Stimulated activated naive B cell treated with anti-CD40 and anti-IgM and Interleukin-4, amounts not matched to agents 10 μg/mL and 1 μg/mL and 100 μg/mL, for 72 hours (primary cell): ENCODE measurements at places on chromosomes 1 and 21.

DNA sequence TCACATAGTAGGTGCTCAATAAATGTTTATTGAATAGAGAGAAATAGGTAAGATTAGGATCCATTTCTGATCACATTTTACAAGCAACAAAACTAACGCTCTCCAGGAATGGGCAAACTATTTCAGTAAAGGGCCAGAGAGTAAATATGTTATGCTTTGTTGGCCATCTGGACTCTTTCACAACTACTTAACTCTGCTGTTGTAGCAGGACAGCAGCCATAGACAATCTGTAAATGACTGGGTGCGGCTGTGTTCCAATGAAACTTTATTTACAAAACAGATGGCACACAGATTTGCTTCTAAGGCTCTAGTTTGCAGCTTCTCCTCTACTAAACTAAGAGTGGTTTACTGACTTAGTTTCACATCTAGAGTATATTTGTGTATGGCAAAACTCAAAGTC lies 83.0 kb upstream of the BACH1 start:
- no peak for DNase-seq

- no peak for DNase-seq
Observed at GRCh38 chr1:167474191-167474641, 44.1 kb downstream of the CD247 start.

DNA sequence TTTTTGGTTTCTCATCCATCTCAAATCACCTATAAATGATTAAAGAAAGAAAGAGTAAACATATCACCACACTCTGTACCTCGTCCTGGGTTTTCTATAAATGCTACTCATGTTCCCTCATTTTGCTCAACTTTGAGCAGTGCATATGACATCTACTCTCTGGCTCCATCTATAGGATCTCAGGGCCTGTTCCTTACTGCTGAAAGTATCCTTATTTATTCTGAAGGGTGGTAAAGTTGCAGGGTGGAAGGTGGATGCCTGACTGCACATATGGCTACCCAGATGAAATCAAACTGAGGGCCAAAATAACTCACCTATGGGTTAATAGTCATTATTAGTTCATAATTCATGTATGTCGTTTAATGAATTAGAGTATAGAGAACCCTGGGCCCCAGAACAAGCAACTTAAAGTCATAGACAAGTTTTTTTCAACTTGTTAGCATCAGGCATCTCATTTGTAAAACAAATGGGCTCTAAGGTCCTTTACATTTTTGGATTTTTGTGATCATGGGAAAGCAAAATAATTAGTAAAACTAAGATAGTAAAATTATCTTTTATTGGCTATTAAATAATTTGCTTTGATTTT lies 46.5 kb downstream of the NCF2 start:
- DNase-seq, result no peak

DNA sequence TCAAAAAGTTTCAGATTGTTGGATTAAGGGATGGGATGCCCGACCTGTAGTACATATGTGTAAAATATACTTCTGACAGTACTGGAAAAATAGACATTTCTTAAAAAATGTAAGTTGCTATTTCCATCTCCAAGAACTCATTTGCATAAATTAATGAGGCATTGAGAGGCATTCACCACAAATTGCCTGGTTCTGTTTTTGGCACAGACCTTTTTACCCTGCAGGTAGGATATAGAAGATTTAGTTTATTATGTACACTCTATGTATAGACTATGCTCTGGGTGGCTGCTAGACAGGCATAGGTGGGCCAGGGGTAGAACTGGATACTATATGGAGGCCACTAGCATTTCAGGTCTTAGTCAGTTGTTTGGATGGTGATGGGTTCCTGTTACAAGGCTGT lies 8.0 kb downstream of the CCDC17 start:
- DNase-seq, result no peak
